ENCODE measurements at places on chromosomes 3 and 15.

DNA sequence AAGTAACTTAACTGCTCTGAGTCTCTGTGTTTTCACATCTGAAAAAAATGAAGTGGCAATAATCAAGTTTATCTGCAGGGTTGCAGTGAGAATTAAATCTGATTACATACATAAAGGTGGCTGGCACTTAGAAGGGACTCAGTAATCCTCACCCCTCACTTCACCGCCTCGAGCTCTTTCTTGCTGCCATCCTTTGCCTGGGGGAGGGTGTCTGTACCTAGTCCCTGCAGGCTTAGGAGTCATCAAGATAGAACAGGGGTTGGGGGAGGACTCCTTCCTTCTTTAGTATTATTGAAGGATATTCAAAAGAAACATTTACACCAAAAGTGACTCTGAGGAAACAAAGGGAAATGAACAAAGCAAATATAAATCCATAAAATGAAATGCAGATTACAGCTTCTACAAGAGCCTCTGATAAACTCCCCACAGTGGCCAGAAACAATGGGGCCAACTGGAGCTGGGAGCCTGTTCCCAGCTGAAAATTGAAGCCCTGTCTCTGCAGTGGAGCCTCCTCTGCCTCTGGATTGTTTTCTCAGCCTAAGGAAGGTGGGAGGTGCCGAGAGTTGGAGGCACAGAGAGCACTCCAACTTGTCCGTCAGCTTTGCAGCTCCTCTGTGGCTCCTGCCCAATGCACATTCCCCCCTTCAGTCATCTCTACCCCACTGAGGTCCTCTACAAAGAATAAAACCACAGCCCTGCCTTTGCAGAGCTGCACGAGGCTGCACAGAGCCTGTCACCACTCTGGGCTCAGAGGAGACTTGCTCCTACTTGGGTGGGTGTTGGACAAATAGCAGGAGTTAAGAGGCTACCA, 41.8 kb downstream of the CRYGS start:
- DNase-seq, result no peak

GRCh38 chr3:127844326-127844942, 22.1 kb upstream of the MGLL start:
- no peak for DNase-seq

DNA sequence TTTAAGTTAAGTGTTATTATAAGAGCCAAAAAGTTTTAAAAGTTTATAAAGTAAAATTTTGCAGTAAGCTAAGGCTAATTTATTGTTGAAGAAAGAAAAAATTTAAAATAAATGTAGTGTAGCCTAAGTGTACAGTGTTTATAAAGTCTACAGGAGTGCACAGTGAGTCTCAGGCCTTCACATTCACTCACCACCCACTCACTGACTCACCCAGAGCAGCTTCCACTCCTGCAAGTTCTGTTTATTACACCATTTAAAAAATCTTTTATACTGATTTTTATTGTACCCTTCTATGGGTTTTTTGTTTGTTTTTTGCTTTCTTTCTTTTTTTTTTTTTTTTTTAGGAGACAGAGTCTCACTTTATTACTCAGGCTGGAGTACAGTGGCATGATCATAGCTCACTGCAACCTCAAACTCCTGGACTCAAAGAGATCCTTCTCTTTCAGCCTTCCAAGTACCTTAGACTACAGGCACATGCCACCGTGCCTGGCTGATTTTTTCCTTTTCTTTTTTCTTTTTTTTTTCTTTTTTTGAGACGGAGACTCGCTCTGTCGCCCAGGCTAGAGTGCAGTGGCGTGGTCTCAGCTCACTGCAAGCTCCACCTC, 25.9 kb downstream of the CSTA start:
- DNase-seq, result no peak

- DNase-seq, result no peak
These were observed 112.5 kb upstream of the MLF1 start for GRCh38 chr3:158458464-158458863.

DNA sequence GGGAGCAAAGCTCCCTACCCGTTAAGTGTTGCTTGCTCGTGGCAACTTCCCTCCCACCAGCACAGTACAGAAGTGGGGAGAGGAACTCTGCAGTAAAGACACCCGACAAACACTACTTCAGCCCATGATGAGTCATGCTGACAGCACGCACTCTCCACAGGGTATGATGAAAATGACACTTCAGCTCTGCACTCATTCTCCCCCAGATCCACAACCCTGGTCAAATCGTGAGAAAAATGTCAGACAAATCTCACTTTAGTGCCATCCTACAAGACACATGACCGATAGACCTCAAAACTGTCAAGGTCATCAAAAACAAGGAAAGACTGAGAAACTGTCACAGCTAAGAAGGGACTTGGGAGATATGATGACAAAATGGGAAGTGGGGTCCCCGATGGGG, 278.9 kb downstream of the OCA2 start:
- DNase-seq, result no peak

DNA sequence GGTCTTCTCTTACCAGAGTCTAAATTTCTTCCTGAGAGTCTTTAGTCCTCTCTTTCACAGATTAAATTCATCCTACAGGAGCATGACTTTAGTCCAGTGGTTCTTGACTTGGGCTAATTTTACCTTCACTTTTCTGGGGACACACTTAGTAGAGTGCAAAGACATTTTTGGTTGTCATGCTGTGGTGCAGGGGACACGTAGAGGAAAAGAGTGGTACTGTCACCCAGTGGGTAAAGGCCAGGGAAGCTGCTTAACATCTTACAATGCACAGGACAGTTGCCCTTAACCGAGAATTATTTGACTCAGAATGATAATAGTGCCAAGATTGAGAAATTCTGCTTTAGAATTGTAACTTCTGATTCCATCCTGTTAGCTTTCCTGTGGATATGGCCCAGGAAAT, 772.5 kb upstream of the GRM7 start:
- no peak for DNase-seq

DNA sequence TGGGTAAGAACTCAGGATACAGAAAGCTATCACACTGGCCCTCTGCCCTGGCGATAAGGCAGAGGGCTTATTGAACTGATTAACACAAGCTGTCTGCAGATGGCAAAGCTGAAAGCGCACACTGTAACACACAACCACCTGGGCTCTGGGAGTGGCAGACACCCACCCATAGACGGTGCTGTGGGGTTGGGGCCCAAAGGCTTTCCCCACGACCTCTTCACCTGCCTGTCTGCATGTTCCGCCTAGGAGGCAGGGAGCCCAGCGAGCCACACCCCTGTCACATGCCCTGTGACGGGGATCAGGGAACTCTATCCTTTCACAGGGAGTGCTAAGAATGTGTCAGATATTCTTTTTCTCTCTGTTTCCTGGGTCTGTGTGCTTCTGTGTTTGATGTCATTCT, 12.1 kb upstream of the TFG start:
- DNase-seq, result no peak

- no peak for DNase-seq
These were observed 42.2 kb upstream of the POU1F1 start for GRCh38 chr3:87318617-87319021.

- DNase-seq, result no peak
These were observed 2.1 kb upstream of the RFT1 start for GRCh38 chr3:53132347-53132746.

DNA sequence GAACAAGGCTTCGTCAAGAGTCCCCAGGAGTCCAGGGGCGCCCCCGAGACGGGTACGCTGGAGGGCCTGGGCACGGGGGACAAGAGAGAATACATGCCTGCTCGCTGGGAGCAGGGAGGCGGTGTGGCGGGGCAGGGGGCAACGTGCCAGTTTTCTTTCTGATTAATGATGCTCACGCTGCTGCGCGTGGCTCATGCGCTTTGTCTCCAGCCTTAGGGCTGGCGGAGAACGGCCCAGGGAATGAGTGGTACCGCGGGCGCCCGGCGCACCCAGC, 408 bp upstream of the ARPP21 start:
- no peak for DNase-seq

DNA sequence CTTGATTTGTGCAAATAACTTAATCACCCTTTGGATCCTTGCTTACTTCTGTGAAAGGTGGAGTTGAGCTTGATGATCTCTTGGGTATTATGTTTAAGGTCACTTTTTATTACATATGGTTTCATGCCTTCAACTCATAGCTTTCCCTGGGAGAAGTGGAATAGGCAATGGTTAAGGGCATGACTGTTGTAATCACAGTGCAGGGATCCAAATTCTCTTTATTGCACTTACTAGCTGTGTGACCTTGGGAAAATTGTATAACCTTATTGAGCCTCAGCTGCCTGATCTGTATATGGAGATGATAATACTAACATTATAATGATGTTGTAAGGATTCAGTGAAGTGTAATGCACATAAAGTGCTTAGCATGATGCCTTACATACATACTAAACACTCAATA, 59.1 kb downstream of the PLCL2 start:
- DNase-seq, result no peak

GRCh38 chr3:49998326-49998725, 58.4 kb downstream of the RBM6 start:
- no peak for DNase-seq

DNA sequence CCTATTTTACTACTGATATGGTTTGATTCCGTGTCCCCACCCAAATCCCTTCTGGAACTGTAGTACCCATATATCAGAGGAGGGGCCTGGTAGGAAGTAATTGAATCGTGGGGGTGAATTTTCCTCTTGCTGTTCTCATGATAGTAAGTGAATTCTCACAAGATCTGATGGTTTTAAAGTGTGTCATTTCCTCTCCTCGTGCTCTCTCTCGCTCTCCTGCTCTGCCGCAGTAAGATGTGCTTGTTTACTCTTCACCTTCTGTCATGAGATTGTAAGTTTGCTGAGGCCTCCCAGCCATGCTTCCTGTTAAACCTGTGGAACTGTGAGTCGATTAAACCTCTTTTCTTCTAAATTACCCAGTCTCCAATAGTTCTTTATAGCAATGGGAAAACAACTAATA, 81.2 kb upstream of the ZBTB20 start:
- no peak for DNase-seq

DNA sequence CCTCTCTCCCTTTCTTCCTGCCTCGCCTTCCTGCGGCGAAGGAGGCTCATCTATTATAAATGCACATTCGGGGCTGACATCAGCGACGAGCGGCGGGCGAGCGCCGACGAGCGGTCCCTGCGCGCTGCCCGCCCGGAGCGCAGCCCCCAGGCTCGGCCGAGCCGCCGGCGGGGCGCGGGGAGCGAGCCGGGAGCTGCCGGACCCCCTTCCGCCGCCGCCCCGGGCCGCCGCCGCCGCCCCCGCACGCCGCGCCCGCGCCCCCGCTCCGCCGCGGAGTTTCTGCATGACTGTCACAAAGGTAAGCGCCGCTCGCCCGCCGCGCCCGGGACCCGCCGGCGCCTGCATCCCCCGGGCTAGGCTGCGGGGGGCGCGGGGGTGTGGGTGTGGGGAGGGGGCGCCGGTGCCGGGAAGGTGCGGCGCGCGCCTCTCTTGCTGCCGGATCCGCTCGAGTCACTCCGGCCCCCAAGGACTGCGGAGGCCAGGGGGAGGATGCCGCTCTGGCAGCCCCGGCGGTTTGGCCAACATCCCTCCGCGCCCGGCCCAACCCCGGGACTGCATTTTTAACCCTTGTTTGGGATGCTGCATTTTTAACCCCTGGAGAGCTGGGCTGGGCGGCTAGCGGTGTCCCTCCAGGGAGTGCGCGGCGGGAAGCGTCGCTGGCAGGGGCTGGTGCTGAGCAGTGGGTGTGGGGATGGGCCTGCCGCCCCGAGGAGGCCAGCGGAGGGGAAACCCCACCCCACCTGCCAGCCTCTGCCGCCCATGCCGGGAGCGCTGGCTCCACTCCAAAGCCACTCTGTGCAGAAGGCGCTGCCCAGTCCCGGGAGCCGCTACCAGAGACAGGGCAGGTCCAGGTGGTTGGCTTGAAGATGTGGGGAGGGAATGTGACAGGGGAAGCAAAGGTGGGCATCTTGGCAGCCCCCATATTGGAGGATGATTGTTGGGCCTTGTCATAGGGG, at the start of gene CORO2B:
Gene CORO2B, plus strand, starts transcription at position 14 of the 956 bp plus-strand sequence. Its CDS starts 270 bp downstream, at position 284.
- no peak for DNase-seq

DNA sequence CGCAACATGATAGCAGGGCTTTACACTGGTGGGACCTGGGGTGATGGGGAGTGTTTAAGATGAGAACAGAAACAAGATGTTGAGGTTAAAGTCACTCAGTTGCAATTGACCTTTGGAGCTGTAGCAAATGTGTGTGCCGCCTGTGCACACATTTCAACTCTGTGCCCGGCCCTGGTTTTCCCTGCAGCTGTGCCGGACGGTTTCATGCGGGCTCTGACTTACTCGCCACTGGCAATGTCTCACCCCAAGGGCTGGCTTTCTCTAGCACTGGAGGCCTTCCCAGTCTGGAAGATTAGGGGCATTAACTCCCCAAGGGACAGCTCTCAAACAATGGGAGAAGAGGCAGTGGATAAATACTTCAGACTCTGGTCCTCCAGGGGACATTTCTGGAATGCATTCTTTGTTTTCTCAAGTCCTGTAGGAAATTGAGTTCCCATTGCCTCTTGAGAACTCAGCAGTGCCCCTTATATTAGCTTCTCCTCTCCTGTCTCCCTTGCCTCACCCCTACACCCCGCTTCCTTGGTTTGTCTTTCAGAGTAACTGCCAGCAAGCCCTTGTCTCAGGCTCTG, 152.5 kb downstream of the EDEM1 start:
- no peak for DNase-seq

DNA sequence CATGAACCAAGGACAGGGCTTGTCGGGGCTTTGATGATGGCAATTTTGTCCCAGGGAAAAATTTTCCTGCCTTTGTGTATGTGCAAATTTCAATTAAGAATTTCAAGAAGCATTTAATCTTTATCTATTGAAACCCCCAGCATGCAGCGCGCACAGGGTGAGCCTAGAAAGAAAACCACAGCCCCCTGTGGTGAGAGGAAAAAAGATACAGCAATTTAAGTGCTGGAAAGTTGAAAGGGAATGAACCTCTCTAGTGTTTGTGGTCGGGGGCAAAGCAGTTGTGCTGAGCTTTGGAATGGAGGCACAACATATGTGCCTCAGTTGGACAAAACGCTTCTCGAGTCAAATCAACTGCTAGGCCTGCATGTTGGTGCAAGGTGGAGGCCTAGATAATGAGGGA, 111.8 kb upstream of the C15orf61 start:
- DNase-seq, result no peak

GRCh38 chr3:49606427-49606826, 52.1 kb downstream of the BSN start:
- no peak for DNase-seq

- DNase-seq, result no peak
These were observed 898 bp downstream of the FBLN2 start for GRCh38 chr3:13549623-13550422.

DNA sequence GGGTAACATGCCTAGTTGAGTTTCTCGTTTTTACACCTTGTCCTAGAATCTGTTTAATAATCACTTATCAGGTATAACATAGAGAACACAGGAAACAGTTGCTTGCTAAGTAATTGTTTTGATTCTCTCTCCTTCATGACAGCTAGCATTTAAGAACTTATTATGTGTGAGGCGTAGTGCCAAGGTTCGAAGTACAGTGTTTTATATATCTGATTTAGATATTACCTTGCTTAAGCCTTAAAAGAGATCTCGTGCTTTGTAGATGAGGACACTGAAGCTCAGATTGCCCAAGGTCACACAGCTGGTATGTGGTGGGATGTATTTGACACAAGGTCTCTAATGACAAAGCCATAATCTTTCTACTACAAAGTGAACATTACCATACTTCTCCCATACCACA, 29.0 kb upstream of the IFT57 start:
- DNase-seq, result no peak
